ENCODE measurements at places on chromosomes 2 and 18.
A peak's percentile ranks its signal among the peaks of the same experiment; 100 is the strongest.

GRCh38 chr2:120952318-120952717, 216.7 kb downstream of the GLI2 start:
- no peak for DNase-seq

DNA sequence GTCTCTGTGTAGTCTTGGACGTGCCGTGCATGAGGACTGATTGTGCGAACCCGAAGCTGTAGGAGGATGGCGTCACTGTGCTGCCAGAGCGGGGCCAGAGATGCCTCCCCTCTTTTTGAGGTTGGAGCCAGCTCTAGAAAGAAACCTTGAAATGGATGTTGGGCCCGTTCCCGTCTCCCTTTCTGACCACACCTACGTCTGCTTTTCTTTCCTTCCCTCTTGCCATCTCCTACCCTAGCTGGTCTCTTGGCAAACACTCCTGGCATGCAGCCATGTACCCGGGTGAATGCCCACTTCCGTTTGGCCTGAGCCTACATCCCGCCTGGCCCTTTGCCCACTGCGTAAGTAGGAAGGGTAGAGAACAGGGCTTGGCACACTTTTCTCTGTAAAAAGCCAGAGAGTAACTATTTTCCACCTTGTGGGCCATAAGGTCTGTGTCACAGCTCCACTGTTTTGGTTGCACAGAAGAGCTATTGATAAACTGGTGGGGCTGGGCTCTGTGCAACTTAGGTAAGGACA, 37.4 kb downstream of the SH3BP4 start:
- DNase-seq = no peak

DNA sequence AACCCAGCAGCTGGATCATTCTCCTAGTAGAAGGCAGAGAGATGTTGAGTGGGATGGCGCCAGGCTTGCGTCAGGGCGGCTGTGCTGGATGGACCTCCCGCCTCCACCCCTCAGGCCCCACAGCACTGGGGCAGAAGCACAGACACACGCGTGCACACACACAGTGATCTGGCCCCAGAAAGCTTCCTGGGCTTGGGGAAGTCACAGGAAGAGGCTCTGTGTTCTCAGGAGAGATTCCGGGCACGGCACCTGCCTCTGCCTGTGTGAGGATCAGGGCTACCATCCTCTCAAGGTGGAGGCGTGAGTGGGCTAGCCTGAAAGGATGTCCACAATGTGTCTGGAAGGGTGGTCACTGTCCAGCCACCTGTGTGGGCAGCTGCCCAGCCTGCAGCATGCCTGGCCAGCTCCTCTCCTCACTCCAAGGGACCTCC, 229.8 kb upstream of the HS6ST1 start:
- DNase-seq = no peak

GRCh38 chr2:22842205-22842869, 542.6 kb upstream of the KLHL29 start:
- no peak for DNase-seq

GRCh38 chr18:5300476-5301010, 5.0 kb upstream of the ZBTB14 start:
- DNase-seq = no peak

DNA sequence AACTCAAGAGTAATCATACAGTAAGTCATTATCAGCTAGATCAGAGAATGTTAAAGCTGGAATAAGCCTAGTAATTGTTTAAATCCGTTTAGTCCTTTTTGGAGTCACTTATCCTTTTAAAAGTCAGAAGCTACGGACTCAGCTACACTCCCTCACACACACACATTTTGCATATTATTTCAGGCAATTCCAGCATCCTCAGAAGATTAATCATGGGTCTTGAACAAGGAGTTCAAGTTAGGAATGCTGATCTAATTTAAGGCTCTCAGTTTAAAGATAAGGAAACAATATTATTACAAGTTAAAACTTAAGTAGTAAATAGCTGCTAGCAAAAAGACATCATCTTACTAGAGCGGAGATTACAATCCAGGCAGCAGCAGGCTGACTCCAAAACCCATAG, 74.3 kb downstream of the GTF3C3 start:
- DNase-seq = no peak

GRCh38 chr2:72204786-72205503, 57.3 kb upstream of the CYP26B1 start:
- DNase-seq = peak; percentile 57

DNA sequence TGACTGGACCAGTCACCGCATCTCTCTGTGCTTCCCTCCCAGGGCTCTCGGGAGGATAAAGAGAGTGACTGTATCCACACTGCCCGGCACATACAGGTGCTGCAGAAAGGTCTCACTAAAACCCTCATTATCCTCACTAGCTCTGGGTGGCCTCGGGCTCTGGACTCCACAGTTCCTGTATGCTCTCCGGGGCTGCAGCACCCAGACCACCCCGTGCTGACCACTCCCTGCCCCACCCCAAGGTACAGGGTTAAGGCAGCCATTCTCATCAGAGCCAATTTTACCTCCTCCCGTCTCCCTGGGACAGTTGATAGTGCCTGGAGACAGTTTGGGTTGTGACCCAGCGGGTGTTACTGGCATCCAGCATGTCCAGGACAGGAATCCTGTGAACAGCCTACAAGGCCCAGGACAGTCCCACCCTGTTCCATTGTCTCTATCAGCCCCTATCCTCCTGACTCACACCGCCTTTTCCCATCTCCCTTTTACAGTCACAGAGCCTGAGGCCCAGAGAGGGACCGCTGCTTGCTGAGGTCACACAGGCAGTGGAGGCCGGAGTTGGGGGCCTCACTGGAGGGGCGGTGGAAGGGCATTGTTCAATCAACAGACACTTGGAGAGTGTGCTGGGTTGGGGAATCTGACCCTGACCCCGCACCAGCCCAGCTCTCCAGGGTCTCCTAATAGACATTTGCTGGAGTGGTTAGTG, 1.7 kb downstream of the ZAP70 start:
- no peak for DNase-seq

DNA sequence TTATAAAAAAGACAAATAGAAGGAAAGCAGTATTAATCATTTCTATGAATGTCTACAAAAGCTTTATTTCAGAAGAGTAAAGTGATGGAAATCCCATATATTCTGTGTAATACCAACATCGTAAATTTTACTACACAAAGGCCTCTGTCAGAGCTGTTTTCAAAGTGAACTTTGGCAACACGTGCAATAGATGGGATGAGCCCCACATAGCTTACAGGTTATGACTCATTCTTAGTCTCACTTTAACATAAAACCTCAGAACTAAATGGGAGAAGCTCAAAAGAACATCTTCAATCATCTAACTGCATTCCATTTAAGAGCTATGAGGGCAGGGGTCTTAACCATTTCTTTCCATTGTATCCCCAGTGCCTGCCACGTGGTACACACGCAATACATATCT, 11.5 kb downstream of the VPS4B start:
- DNase-seq = peak; percentile 11

GRCh38 chr2:3774336-3774735, 71.0 kb downstream of the DCDC2C start:
- no peak for DNase-seq

DNA sequence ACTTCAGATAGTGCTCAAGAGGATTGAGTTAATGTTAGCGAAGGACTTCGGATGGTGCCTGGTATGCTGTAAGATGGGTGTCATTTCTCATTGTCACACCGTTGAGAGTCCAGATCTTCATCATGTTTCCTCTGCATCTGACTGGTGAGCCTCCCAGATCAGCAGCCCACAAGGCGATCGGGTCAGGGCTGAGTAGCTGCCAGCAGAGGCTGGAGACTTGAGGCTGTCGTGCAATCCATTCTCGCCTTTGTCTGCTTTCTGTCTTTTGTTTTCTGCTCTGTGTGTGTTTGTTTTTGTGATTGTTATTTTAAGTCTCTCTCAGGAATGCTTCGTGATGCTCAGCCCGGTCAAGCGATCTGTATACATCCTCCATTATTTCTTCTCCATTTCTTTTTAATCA, 95.8 kb downstream of the TGOLN2 start:
- DNase-seq = no peak

DNA sequence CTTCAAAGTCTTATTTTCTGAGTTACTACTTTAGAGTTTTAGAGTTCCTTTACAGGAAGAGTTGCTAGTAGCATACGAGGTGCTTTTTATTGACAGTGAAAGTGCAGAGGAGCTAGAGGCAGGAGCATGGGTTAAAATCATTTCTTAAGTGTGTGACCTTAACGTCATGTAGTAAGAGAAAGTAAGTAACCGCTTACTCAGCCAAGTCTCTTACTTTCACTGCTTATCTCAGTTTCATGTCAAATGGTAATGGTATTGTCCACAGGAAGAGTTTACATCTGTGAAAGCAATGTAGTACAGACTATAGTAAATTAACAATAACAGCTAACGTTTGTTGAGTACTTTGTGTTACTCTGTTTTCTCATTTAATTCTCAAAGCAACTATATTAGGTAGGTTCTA, 12.6 kb downstream of the NDUFAF7 start:
- DNase-seq = no peak

- no peak for DNase-seq
These were observed 803 bp upstream of the FIGN start for GRCh38 chr2:163736433-163737189.

GRCh38 chr2:234974501-234975385, 22.9 kb downstream of the SH3BP4 start:
- no peak for DNase-seq

DNA sequence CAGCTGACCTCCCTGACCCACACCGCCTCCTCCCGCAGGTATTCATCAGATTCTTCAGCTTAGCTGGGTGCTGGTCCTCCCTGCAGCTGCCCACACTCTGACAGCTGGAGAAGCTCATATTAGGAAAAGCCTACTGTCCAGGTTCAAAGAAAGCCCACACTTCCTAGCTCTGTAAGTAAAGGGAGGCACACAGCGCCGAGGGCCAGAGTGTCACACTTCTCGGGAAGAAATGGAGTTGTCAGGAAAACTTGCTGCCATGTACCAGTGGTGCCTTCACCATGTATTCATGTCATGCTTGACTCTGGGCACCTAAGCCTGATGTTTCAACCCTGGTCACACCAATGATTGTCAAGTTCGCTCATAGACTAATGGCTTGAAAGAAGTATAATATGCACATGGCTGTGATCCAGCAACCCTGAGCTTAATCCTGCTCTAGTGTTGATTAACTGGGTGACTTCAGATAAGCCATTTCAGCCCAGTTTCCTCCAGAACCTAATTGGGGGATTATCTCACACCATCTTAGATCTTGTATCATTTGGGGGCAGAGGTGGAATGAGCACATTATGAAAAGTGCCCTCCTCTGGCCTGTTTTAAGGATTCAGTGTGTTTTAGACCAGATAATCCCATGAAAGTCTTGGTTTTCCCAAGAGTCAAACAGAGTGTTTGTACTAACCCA, 180.3 kb upstream of the PARD3B start:
- DNase-seq = no peak

- DNase-seq = no peak
These were observed 225.9 kb upstream of the SPRED2 start for GRCh38 chr2:65658266-65658665.

- peak; percentile 62 for DNase-seq
These were observed 55.4 kb upstream of the CD28 start for GRCh38 chr2:203650860-203651613.

DNA sequence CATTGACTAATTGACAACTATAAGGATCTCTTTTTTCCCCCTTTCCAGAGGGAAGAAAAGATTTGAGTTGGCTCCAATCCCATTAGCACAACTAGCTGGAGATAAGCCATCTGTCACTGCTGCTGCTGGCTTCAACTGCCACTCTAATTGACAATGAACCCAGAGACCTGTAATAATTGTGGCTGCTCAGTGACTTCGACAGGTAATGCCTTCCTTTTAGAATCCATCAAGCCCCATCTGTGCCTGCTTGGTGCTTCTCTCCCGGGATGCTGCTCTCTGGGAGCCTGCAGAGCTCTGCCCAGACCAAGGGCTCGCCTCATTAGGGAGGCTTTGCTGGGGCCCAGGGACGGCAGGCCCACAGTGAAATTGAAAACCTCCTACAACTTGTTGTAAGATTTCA, 376.7 kb upstream of the SOX11 start:
- no peak for DNase-seq

GRCh38 chr2:95539290-95539689, 52.5 kb upstream of the TRIM43 start:
- DNase-seq = no peak

DNA sequence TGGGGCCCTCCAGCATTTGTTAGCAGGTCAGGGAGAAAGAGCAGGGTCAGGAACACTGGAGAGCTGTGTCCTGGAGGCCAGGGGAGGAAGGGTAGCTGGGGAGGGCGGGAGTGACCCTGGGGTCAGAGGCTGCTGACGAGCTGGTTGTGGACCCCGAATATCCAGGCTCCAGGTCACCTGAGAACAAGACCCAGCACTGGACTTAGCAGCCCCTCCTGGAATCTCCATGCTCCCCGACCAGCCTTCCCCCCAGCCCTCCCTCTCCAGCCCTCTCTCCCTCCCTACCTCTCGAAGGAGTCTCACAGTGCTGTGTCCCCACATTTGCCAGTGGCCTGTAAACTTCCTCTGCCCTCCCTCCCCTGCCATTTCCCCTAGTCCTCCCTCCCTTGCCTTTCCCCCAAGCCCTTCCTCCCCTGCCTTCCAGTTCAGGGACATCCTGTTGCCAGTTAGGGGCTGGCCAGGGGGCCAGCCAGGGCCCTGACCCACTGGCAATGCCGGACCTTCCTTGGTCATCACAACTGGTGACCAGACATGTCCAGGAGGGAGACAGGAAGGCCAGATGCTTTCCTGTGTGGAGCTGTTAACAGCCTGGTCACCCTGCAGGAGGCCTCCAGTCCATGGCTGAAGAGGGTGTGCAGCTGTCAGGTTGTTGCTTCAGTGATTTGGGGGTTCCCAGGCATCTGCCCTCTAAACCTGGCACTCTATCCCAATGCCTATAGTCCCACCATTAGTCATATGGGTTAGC, 50.0 kb upstream of the FAHD2A start:
- DNase-seq = no peak

DNA sequence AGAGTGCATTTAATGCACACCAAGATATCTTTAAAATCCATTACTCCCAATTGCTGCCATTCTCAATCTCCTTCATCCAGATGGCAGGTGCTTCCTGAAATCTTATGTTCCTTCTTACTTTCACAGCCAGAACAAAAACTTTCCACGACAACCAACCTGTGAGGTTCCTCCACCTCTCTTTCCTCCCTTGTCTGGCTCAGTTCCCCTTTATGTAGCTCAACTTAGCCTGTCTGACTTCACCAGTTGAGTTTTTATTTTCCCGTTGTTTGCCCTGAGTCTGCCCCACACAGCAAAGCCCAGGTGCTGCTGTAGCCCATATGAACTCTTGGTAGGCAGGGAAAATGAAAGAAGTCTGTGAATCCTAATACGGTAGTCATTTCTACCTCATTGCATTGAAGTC, 112.5 kb downstream of the MREG start:
- DNase-seq = no peak
